ENCODE measurements at places on chromosomes 5 and 9.

GRCh38 chr9:3247211-3247610 is 278.6 kb downstream of the RFX3 start:
- DNase-seq = no peak

- no peak for DNase-seq
Measured at GRCh38 chr9:126162611-126163381, 163.8 kb upstream of the MVB12B start.

GRCh38 chr5:43840424-43841125 is 237.6 kb downstream of the NNT start:
- no peak for DNase-seq

GRCh38 chr5:141743866-141744272 is 61.8 kb upstream of the ARAP3 start:
- no peak for DNase-seq
